ENCODE measurements at places on chromosomes 5 and 9.

DNA sequence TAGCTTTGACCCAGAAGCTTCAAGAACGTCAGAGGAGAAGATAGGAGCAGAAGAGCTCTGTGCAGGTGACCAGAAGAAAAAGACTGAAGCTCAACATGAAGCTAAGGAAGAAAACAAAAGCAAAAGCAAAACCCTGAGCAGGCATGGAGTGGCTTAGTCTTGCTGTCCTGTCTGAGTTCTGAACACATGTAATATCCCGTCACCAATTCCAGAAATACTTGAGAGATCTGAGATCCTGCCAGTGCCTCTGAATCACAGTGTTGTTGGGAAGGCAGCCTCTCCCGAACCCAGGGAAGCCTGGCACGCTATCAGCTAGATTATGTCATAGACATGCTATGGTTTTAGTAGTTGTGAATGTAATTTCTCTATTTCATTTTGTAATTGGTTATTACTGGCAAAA is 235.7 kb downstream of the ICE1 start:
- DNase-seq, result no peak

DNA sequence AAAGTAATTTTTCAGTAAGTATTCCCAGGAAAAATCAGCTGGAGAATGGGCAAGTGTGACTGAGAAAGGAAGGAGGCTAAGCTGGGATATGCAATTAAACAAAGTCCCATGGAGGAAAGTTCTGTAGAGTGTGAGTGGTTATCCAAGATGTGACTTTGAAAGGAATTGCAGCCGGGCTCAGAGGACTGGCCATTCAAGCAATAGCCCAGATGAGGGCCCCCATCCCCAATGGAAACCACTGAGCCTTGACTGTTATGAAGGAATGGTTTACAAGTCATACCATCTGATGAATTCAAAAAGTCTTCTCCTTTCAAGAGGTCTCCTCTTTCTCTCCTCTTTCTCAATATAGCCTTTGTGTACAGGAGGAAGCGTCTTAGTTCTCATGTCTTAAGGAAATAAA is 6.5 kb downstream of the LVRN start:
- no peak for DNase-seq

GRCh38 chr9:71487061-71487460 is 281.3 kb downstream of the CEMIP2 start:
- DNase-seq, result no peak

DNA sequence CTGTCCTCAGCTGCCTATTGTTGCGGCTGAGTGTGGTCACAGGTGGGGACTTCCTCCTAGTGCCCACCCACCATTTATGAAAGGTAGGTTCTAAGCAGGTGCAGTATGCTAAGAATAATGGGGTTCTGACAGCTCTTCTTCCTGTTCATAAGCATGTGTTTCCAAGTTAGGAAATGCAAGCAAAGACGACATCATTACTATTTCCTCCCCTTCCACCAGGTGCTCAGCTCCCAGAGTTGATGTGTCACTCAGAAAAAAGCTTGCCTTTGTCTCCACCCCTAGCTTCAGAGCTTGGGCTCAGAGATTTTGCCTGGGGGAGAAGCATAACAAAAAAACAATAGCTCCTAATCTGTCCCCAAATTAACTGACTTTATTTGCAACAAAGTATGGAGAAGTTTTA is 1076.7 kb downstream of the NR2F1-AS1 start:
- no peak for DNase-seq

GRCh38 chr9:35909687-35910612 is 660 bp downstream of the SPAAR start:
- no peak for DNase-seq

DNA sequence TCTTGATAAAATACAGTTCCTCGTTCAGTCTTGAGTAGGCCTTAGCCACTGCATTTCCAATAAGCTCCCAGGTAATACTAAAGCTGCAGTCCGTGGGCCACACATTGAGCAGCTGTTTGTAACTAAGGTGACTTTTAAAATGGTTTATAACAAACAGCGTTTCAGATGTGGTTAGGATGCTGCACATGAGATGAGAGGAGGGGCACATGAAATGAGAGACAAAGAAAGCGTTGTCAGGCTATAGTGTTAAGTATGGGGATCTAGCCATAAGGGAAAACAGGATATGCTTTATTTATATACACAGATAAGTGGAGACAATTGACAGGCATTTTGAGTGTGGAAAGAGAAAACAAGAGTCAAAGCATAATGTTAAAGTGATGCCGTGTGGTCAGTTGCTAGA is 89.9 kb downstream of the PAM start:
- DNase-seq, result no peak

DNA sequence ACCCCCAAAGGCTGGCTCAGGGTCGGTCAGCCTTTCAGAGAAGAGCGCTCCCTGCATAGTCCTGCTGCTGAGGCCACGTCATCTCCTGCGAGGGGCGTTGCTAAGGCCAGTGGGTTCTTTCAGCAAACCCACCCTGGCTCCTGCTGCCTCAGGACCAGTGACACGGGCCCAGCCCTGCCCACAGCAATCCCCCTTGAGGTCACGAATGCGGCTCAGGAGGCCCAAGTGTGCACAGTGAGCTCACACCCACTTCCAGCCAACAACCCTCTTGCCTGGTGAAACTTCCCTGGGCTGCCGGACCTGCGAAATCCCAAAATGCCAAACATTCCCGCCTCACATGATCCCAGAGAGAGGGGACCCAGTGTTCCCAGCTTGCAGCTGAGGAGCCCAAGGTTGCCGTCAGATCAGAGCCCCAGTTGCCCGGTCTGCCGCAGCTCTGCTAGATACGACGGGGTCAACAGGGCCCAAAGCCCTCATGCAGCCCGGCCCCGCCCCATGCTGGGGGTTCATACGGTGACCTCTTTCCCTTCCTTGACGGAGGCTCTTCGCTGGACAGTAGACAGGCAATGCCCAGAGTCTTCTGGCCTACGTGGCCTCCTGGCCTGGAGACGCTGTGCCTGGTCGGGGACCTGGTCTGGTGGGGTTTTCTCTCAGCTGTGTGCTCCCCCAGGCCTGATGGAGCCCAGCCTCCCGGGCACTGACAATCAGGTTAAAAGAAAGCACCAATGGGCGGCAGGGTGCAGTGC is 116.4 kb upstream of the COL5A1 start:
- DNase-seq, result peak; percentile 21

DNA sequence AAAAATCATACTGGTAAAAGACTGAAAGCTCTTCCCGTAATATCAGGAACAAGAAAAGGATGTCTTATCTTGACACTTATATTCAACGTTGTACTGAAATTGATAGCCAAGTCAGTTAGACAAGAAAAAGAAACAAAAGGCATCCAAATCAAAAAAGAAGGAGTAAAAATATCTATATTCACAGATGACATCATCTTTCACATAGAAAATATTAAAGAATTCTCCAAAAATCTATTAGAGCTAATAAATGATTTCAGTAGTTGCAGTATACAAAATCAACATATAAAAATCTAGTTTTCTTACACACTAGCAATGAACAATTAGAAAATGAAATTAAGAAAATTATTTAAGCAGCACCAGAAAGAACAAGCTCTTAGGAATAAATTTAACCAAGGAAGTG is 24.3 kb downstream of the SPDL1 start:
- no peak for DNase-seq

DNA sequence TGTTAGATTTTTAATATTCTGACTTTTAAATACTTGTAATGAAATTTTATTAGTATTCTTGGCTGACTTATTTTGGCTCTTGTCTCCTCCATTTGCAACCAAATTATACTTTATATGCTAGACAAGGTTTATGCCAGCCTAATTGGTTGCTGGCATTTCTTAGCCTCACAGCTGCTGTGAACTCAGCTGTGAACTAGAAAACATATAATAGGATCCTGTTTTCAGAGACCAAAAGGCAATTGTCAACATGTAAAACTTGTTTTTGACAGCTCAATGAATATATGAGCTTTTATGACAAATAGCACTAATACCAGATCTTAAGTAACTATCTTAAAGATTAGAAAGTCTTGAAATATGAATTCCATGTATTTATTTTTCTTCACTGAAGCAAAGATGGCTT is 25.9 kb downstream of the KIF2A start:
- DNase-seq, result no peak

DNA sequence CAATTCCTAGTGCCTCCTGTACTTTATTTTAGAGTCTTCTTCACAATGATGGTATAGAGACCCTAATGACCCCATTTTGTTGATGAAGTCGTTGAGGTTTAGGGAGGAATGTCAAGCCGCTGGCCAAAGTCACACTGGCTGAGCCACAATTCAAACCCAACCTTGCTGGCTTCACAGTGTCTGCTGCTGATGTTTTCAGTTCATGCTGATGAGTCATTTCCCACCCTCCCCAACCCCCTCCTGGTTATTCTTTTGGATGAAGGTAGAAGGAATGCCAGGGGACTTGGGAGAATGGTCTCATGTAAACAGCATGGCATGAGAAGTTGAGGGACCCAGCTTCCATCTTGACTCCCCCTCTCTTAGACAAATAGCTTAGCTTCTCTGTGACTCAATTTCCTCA is 68.6 kb downstream of the TMEM252 start:
- no peak for DNase-seq

DNA sequence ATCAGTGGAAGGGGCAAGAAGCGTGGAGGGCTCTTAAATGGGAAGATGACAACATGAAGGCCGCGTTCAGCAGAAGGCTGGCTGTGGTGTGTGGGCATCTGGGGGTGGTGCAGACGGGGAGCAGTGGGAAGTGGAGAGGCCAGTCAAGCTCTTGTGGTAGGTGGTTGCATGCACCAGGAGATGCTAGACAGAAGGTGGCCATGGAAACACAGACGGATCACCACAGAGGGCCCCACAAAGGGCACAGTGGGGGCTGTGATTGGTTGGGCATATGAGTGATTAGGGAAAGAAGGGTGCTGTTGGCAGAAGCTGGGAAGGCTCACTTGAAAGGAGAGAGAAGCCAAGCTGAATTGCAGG is 14.7 kb downstream of the MTMR12 start:
- DNase-seq, result no peak

- DNase-seq, result peak; percentile 12
These were observed 1435.2 kb upstream of the CDH9 start for GRCh38 chr5:28473531-28474107.

DNA sequence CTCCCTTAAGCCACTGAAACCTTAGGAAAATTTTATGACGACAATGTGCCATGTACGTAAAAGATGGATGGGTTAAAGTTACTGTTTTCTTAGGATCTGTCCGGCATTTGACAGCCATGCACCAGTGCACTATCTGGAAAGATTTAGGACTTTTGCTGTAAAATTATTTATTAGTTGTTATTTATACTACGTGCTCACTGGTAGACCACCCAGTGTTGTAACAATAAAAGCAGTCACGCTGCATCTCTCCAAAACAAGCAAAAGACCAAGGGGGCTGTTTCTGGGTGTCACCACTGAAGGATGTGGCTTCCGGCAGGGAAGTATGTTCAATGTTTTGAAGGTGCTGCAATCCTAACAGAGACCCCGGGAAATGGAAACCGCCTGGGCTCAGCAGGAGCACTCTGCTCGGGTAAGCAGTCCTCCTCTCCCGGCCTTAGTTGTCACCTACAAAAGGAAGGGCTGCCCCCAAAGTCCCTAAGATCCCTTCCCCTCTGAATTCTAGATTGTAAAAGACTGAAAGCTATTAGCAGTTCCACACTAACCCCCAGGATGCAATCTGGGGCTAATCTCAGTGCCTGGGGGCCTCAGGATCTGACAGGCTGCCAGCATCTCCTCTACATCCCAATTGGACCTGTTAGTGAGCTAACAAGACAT is 38.6 kb downstream of the SAXO1 start:
- DNase-seq, result no peak

GRCh38 chr9:36046923-36047322 is 10.2 kb downstream of the RECK start:
- no peak for DNase-seq

DNA sequence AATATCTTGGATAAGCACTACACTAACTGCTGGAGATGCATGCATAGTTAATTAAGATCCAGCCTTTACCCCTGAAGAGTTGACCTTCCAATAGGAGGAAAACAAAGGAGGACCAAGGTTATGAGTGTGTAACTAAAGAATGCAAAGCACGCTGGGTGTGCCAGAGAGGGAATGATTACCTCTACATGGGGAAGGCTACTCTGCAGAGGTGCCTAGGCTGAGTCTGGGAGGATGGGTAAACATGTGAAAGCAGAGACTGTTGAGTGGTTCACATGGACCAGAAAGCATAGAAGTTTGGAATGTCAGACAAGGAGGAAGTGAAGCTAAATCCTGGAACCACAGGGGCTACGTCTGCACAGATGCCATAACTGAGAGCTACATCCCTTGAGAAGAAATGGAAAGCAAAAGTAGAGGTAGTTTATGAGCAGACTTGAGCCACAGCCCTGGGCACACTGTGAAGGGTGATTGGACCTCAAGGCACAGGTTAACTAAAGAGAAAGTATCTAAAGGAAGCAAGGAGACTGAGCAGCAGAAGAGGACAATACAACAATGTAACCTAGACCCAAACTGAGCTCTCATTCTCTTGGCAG is 176.2 kb downstream of the DENND1A start:
- DNase-seq, result no peak

DNA sequence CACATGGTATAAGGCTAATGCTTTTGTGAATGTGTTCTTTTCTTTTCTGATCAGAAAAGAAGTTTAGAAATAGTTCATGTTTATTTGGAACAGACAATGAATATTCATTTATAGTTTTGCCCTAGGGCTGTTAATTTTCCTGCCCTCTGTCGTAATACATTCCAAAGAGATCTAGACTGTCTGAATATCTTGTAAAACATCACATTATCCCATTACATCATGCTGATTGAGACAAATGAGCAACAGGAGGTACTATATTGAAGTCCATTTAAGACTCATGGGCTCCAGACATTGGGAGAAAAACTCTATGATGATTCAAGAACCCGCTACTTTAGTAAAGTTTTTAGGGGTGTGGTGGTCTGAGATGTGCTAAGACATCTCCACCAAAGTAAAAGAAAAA is 121.2 kb upstream of the MAP1B start:
- DNase-seq, result no peak

- DNase-seq, result no peak
These were observed 22.1 kb downstream of the LCP2 start for GRCh38 chr5:170275376-170275994.

DNA sequence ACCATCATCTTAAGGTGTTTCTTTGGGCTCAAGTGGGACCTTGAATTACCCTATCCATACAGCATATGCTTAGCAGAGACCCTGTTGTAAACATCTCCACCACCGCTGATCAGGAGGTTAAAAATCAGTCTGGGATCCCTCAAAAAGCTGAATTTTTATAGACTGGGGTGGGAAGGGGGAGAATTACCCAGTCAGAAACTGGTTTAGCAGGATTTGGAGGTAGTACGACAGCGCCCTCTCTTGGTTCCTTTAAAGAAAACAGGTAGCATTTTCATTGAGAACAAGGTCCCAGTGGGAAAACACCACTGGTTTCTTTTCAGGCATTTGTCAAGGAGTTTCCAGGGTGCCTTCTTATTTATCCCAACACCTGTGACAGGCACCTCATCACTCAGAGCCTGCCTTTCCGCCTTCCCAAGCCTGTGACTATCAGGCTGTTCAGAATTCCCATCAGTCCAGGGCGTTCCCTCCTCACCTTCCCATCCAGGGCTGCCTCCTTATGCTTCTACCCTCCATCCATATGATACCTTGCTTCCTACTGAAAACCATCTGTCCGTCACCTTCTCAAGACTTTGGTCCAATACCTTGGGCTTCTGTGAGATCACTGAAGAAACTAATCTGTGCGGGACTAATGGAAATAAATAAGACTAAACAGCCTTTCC is 203.8 kb upstream of the RAI14 start:
- DNase-seq, result no peak

- DNase-seq, result no peak
These were observed 174.4 kb downstream of the SLIT3 start for GRCh38 chr5:169126481-169127021.

Data from kidney (tissue), 22 donors.